ENCODE measurements at places on chromosomes 13 and 19.

DNA sequence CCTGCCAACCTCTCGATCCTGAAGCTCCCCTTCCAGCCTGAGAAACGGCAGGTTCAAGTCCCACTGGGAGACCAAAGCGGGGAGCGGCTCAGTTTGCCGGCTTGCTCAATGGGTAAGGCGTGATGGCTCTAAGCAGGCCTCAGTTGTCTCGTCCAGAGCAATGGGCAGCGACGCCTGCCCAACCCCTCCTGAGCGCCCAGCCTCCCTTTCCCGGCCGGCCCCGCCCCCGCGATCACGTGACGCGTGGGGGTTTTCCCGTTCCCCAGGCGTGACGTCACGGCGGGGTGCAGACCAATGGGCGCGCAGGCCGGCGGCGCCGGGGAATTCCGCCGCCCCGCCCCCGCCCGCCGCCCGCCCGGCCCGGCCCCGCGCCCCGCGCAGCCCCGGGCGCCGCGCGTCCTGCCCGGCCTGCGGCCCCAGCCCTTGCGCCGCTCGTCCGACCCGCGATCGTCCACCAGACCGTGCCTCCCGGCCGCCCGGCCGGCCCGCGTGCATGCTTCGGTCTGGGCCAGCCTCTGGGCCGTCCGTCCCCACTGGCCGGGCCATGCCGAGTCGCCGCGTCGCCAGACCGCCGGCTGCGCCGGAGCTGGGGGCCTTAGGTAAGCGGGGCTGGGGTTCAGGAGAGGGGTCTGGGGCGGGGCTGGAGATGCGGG is at the start of gene RELB:
Gene RELB (plus strand): TSS at position 378 of the 653 bp plus-strand sequence. CDS start 116 bp downstream, at position 494.
- DNase-seq = peak; percentile 65

GRCh38 chr13:39353988-39354387 is 249.0 kb downstream of the LHFPL6 start:
- DNase-seq = no peak

GRCh38 chr13:97261254-97262005 is 39.3 kb downstream of the MBNL2 start:
- DNase-seq = no peak

GRCh38 chr19:48539503-48540096 is 12.4 kb upstream of the SULT2B1 start:
- DNase-seq = peak; percentile 31

- DNase-seq = no peak
Measured at GRCh38 chr19:16571822-16572331, 338 bp downstream of the SLC35E1 start.

GRCh38 chr13:110549795-110550160 is 11.7 kb downstream of the RAB20 start:
- no peak for DNase-seq

GRCh38 chr19:6692027-6692426 is 22.1 kb upstream of the TNFSF14 start:
- no peak for DNase-seq

- no peak for DNase-seq
Measured at GRCh38 chr19:51317376-51317775, 5.9 kb downstream of the IGLON5 start.

DNA sequence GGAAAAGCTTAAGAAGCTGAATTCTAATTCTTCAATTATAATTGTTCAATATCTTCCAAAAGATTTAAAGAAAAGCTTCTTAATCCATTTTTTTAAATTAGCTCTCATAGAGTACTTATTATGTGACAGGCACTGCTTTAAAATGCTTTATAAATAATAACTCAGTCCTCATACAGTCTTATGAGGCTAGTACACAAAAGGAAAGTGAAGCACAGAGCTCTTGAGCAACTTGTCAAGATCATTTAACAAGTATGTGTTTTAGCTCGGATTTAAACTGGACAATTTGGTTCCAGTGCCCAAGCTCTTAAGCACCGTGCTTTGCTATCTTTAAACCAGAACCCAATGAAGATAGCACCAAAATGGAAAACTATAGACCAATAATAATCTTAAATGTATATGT is 106.1 kb downstream of the DHRS12 start:
- no peak for DNase-seq

DNA sequence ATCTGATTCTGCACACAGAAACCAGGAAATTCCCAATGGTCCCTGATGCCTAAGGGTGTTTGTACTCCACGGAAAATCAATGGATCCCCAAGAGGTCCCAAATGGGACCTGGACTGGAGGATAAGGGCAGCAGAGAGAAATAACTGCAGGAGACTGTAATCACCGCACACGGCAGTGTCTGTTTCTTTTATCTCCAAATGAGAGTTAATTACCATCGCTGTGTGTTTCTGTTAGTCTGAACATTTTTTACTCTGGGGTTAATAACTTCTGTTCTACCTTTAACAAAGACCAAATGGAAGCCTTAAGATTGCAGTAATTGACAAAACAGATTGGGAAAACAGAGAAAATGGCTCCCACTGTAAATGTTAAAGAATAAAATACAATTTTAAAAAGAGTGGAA is 320.9 kb downstream of the DCLK1 start:
- no peak for DNase-seq

GRCh38 chr13:96053003-96053703 is at the start of gene UGGT2:
Gene UGGT2, minus strand, starts transcription at chr13:96053401. Its CDS starts 89 bp downstream, at chr13:96053312.
- DNase-seq = peak; percentile 81
